ENCODE measurements at places on chromosomes 12 and 14.

DNA sequence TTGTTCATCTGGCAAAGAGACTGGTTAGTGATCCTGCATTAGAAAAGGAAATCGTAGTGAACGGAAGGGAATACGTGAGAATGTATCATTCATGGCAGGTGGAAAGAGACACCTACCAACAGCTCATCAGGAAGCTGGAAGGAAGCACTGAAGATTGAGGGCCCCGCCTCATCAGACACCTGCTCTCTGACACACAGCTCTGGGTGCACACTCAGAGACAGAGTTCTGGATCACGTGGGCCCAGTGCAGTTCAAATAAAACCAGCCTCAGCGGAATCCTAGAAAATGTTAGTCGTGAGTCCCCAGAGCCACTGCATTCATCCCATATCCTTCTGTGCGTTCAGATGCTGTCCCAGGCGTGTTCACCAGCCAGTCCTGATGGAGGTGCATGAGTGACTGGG, 129.7 kb downstream of the GLT1D1 start:
- DNase-seq, result no peak

GRCh38 chr12:88253371-88253978, 111.4 kb downstream of the TMTC3 start:
- peak; percentile 72 for DNase-seq

DNA sequence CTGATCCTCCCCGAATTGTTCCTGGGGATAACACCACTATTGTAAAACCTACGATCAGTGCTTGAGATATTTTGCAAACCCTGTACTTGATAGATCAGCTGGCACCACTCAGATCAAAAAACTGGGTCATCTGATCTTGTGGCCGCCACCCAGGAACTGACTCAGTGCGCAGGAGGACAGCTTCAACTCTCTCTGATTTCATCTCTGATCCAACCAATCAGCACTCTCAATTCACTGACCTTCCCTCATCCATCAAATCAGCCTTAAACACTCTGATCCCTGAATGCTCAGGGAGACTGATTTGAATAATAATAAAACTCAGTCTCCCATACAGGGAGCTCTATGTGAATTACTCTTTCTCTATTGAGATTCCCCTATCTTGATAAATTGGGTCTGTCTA, 4.2 kb upstream of the XPOT start:
- DNase-seq, result no peak

- no peak for DNase-seq
These were observed 384.8 kb downstream of the BMP4 start for GRCh38 chr14:53571641-53572328.

DNA sequence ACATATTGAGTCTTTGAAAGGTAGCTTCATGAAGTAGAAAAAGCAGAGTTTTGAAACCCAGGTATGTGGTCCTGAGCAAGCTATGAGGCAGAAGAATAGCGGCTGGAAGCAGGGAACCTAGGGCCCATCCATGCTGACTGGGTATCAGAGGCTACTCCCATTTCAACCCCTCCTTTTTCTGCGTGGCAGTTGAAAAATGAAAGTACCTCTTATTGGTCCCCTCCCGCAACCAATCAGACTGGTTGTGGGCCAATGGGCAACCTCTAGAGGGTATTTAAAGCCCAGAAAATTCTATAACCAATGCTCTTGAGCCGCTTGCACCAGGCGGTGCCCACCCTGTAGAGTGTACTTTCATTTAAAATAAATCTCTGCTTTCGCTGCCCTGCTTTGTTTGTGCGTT, 1.6 kb upstream of the SNRPF start:
- DNase-seq, result no peak

GRCh38 chr12:117331691-117332090, 29.7 kb downstream of the NOS1 start:
- DNase-seq, result no peak

DNA sequence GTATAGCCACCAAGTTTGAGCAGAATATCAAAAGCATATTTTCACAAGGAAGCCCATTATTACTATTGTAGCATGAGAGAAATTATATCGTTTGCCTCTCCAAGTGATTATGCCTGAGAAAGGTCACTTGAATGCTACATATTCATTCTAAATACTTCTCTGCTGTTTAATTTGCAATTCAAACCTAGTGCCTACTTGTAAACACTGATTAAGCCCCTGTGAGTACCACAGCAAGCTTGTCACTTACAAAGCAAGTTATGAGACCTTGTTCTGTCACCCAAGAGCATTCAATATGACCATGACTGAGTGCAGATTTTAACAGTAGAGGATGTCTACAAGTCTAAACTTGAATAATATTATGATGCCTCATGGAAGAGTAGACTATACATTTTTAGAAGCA, 124.7 kb upstream of the SSTR1 start:
- no peak for DNase-seq

DNA sequence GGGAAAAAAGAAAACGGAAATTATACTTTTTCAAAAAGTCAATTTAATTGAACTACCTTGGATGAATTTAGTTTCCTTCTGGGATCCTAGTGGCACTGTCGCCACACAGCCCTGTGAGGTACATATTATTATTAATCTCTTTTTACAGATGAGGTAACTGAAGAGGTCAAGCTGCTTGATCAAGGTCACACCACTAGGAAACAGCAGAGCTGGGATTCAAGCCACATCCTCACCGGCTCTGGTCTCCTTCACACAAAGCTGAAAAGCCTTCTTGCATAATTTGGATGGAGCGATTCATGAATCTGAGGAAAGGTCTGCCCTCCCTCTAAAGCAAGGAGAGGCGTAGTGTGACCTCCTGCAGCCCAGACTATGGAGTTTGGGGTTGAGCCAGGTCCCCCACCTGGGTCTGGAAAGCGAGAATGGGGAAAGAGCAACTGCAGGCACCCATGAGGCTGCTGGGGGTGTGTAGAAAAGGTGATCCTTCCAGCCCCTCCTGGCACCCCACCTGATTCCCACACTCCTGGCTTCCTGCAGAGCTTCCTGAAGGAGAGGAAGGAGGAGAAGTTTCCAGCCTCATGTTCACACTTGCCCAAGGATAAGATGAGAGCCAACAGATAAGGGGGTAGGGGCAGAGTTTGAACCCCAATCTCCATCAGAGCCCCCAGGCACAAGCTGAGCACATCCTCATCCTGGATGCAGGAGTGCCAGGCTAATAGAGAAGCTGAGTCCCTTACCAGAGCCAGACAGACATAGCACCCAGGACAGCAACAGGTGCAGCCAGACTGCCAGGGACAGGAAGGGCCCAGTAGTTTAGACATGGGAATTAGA, 3.9 kb upstream of the KRT79 start:
- no peak for DNase-seq

DNA sequence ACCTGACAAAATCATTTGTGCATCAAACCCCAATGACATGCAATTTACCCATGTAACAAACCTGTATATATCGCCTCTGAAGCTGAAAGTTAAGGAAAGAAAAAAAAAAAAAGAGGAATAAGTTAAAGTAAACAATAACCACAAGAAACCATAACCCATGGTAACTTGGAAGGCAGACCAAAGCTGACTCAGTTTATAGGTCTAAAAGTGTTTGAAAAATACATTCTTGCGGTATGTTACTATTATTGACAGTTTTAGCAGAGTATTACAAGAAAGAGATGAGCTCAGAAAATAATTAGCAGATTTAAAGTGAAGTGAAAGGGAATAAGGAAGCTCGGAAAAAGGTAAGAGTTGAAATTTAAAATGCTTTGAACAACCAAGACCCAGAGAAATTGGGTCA, 34.4 kb upstream of the MGAT4C start:
- no peak for DNase-seq

GRCh38 chr12:111437816-111438454, 32.2 kb downstream of the SH2B3 start:
- DNase-seq, result peak; percentile 81

DNA sequence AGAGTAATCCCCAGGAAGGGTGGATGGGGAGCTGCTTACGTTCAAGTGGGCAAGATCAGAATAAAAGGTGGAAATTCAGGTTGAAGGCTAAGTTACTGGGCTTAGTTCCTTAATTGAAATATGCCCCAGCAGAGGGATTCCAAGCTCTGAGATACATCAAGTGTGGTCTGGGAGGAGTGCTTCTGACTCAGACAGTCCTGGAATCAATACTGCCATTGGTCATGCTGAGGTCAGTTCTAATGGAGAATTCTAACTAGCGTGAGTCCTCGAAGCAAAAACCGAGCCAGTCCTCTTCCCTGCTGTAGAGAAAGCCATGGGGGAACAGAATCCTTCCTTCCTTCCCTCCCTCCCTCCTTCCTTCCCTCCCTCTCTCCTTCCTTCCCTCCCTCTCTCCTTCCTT, 39.9 kb downstream of the NOS1 start:
- DNase-seq, result no peak

DNA sequence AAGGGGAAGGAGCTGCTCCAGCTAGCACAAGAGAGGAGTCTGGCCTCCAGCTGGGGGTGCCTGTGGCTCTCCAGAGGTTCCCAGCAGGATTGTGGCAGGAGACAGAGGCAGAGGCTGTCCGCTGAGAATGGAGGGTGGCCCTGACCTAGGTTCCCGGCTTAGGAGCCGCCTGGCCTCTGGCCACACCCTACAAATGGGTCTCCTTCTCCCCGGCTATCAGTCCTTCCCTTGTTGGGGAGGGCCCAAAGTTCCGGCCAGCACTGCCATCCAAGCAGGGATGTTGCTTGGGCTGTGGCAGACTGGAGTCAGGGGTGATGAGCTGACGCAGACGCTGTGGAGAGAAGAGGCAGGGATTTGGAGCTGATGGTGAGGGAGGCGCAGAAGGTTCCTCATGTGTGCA, 23.1 kb downstream of the SLC6A12 start:
- DNase-seq, result no peak

GRCh38 chr12:130320536-130320935, 17.2 kb upstream of the PIWIL1 start:
- DNase-seq, result no peak

DNA sequence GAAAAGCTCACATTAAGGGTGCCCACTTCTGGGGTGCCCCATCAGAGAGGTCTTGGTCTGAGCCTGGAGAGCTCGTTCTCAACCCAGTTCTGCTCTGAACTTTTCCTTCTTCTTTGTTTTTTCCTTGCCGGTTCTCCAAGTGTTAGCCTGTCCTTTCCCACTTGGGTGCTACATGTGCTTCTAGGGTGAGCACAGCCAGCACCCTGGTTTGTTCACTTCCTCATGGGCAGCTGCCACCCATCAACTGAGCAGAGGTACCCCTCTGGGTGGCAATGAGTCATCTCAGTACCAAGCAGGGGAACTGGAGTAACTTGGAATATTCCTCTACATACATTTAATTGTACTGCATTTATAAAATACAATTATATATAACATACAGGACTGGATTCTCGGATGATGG, 3.9 kb upstream of the SYNE3 start:
- no peak for DNase-seq

DNA sequence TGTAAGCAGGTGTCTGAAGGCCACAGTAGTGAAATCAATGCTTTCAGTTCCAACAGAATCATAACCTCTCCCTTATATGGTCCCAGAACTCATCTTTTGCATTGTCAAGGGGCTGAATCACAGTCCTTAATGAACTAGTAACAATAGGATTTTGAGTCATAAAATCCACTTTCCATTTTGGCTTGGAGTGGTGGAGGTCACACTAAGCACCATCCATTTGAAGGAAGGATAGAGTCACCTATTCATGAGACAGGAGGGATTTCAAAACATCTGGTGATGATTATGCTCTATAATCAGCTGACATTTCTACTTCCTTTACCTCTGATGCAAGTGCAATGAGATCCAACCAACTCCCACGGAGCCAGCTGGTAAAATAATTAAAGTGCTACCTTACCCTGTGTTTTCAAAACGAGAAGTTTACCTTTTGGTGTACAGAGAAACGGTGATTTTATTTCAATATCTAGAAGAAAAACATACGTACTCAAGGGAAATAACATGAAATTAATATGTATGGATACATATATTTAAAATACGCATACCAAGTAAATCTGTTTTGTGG, 59.1 kb downstream of the TMEM132D start:
- DNase-seq, result no peak

DNA sequence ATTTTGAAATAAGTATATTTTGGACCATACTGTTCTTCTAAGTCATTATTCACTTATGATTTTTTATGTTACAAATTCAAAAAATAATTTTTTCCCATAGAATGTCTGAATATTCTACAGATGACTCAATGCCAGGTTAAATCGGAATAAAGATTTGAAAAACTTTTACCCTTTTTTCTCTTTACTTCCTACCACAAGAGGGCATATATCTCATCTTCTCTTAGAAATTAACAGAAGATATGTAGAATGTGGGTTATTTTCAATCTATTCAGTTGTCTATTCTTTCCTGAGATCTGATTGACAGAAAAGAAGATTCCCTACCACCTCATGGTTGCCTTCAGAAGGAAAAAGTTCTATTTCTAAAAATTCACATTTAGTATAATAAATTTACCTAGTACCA, 53.0 kb upstream of the KITLG start:
- DNase-seq, result no peak

- DNase-seq, result no peak
These were observed 55.2 kb downstream of the SLC38A4 start for GRCh38 chr12:46770501-46771183.
